ENCODE measurements at places on chromosomes 11 and 22.

GRCh38 chr11:3808861-3809623 is 682 bp downstream of the PGAP2 start:
- peak; percentile 81 for DNase-seq

GRCh38 chr11:129414144-129414872 is 38.7 kb downstream of the BARX2 start:
- DNase-seq, result no peak

DNA sequence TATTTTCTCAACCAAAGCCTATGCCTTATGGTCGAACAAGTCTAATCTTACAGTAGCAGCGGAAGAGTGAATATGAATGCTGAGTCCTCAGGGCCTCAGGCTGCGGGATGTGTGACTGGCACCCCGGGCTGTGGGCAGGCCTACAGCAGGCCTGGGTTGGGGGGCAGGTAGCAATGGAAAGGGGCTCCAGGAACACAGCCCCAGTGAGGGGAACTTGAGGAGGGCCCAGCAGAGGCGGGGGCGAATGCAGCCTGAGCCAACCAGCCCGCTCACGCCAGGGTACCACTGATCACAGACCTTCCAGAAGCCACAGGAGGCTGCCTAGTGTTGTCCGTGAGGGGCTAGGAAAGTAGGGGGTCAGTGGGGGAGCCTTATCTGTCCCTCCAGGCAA is 11.3 kb upstream of the CD5 start:
- DNase-seq, result no peak

DNA sequence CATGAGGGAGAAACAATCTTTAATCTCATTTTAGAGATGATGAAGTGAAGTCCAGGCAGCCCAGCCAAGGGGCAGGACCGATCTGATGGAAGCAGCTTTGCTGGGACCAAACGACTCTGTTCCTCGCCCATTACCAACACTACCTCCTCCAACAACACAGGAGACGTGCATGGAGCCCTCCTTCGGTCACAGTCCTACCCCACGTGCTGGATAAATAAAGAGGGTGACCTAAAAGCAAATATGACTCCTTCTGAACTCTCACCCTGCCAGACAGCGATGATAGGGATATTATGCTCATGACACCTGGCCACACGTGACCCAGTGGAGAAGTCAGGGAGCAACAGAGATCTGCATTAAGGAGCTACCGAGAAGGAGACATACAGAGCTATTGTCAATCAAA is 26.0 kb downstream of the SCGB1A1 start:
- no peak for DNase-seq

GRCh38 chr11:65854161-65854592 is 3.8 kb downstream of the CFL1 start:
- DNase-seq, result peak; percentile 61

- DNase-seq, result no peak
These were observed 65.7 kb downstream of the SGSM1 start for GRCh38 chr22:24871611-24872205.

DNA sequence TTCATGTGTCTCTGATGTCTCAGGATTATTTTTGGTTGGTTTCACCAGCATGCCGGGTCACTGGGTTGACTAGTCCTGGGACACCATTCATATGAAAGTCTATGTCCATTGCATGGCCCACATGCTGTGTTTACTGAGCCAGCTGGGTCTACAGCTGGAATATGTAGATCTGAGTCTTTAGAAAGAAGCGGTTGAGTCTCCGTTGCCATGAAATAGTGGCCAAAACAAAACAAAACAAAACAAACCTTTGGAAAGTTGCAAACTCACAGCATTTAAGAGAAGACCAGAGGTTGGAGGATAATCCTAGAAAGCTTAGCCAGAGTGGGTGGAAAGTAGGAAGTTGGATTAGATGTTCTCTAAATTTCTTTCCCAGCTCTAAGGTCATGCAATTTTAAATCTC is 191.8 kb upstream of the NTM start:
- DNase-seq, result no peak

DNA sequence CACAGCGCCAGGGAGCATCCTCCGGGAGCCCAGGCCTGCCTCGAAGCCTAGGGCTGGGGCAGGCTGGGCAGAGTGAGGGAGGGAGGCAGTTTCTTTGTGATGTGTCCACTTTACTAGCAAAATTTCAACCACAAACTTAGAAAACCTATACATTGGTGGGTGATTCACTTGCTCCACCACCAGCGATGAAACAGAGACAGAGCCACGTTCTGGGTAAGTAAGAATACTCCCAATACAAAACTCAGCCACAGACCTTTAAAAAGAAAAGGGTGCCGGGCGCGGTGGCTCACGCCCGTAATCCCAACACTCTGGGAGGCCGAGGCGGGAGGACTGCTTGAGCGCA is 22.3 kb downstream of the CDKN1C start:
- no peak for DNase-seq

DNA sequence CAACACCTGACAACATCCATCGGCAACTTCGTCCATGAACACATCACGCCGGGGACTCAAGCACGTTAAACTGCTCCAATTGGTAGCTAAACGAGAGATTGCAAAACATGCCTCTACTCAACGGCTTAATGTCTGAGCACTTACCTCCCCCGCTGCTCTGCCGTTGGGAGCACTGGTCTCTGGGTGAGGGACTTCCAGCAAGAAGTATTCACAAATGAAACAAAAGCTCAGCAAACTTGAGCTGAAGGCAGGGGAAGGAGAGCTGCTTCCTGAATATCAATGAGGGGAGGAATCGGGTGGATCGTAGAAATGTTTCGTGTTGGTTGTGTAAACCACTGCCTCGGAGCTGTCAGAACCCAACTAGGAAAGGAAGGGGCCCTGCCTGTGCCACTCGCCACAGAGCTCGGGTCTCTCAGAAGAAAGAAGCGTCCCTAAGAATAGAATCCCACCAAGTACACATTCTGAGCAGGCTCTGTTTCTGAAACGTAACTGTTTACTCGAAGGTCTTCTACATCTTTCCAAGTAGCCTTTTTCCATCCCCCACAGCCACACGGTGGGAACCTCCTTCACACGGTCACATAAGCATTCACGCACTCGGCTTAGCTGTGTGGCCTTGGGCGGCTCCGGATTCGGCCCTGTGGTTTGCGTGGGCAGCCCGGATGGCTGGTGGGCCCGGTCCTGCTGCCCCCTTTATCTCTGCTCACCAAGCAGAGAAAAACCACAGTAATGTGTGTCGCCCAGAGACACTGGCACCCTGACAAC is at the start of gene MLC1:
Gene MLC1, minus strand, starts transcription at position 216 of the 762 bp plus-strand sequence. CDS start 524 bp downstream, outside the sequence.
- DNase-seq, result no peak

DNA sequence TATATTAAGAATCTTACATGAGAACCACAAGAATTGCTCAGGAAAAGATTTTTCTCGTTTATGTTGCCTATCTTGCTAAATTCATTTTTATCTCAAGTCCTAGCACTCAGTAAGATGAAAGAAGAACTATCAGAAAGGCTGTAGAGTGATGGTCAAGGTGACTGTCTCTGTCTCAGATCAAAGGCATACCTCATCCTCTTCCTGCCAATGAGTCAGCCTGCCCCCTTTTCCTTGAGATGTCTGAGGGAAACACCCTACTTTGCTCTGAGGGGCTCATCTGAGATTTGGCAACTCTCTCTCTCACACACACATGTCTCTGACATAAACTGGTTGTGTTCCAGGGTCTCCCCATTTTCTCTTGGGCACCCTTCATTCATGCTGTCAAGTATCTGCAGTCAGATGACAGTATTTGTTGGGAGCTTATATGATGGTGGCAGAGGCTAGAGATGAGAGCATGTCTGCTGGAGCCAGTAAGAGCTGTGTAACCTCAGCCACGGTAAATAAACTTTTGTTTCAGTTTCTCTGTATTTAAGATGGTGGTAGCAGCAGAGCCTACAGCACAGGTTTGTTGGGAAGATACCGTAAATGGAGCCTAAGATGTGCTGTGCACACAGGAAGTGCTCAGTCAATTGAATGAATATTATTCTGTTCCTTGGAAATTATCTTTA is 1.6 kb downstream of the MMP27 start:
- DNase-seq, result no peak

GRCh38 chr11:74672956-74673692 is 58.1 kb downstream of the CHRDL2 start:
- DNase-seq, result no peak
